ENCODE measurements at places on chromosomes 11 and 22.

DNA sequence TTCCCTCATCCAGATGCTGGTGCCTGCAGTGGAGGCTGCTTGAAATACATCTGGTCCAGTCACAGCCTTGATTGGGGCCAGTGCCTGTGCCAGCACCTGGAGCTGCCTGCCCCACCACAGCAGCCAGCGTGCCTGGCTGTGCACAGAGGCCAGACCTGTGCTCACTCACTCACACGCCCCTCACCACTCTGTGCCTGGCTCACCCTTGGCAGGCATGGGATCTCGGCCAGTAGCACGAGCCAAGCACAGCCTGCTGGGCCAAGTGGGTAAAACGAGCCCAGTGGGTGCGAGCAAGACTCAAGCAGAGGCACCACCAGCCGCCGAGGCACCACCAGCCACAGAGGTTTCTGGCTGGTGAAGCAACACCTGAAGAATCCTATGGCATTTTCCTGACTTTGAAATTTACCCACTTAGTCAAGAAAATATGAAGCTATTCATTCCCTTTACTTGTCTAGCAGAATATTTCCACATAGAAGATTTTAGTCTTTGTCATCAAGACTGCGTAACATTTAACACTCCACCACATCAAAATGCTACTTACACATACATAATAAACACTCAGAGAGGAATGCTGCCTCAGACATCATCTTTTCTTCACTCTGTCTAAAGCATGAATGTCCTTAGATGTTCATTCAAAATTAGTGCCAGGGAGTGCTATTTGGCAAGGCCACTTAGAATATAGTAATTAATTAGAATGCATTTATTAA lies 424.3 kb upstream of the FAT3 start:
- H3K4me3 ChIP-seq = no peak overlapping the region
- no peaks in the 10 kb centered on the region for H3K4me1 ChIP-seq
- no peak for DNase-seq
- H3K27me3 ChIP-seq = no peaks in the 10 kb centered on the region
- H3K36me3 ChIP-seq = no peaks in the 10 kb centered on the region
- no peak overlapping the region for H3K27ac ChIP-seq

DNA sequence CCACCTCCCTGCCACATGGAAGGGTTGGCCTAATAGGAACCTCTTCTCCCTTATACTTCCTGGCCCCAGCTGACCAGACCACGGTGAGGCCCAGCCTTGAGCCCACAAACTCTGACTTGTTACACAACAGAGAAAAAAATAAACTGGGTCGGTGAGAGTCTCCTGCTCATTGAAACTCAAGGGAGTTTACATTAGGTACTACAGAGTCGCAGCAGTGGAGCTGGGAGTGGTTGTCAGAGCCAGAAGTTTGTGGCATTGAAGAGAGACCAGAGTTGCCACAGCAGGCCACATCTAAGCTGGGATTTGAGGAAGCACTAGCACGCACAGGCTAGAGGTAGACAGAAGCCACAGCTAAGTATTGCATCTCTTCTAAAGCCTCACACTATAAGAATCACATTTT lies 296.2 kb downstream of the DDX10 start:
- DNase-seq = no peak
- H3K27ac ChIP-seq = no peak overlapping the region
- no peaks in the 10 kb centered on the region for H3K4me1 ChIP-seq
- H3K4me3 ChIP-seq = no peak overlapping the region
- no peaks in the 10 kb centered on the region for H3K36me3 ChIP-seq

- H3K4me3 ChIP-seq = no peak overlapping the region
- H3K27me3 ChIP-seq = no peaks in the 10 kb centered on the region
- DNase-seq = no peak
- peak overlapping the region; percentile 26 for H3K27ac ChIP-seq
- peaks cover 10% of the 10 kb centered on the region for H3K4me1 ChIP-seq
Observed at GRCh38 chr11:7638710-7639642, 34.3 kb downstream of the CYB5R2 start.

DNA sequence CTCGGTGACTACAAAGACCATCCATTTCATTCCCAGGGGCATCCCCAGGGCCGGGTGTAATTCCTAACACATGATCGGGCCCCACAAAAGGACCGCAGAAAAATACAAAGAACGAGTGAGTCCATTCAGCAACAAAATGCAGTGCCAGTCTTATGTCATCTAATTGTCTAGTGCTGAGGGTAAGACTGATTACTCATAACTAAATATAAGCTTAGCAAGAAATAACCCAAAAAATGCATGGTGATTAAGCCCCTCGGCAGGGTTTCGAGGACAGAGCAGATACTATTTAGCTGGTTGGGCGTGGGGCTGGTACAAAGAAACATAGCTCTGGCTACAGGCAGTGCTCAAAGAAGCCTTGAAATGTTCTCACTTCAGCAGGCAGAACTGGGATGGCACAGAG lies 1078.9 kb downstream of the OPCML start:
- no peak overlapping the region for H3K27ac ChIP-seq
- H3K36me3 ChIP-seq = no peaks in the 10 kb centered on the region
- H3K4me1 ChIP-seq = no peaks in the 10 kb centered on the region
- H3K27me3 ChIP-seq = no peaks in the 10 kb centered on the region
- no peak for DNase-seq

DNA sequence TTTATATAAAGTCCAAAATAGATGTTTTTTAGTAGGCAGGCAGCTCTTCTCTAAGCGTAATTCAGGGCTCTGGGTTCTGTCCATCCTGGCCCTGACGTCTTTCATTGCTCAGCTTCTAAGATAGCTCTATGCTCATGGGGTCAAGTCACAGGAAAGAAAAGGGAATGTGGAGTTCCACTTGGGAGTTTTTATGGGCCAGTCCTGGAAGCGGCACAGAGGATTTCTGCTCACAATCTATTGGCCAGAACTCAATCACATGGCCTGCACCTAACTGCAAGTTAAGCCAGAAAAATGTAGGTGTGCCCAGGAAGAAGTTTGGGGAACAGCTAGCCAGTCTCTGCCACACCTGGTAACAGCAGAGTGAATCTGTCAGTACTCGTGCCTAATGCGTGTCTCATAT lies 7.4 kb upstream of the ZBTB16 start:
- H3K27ac ChIP-seq = no peak overlapping the region
- H3K27me3 ChIP-seq = peaks cover 31% of the 10 kb centered on the region
- no peak overlapping the region for H3K4me3 ChIP-seq
- no peaks in the 10 kb centered on the region for H3K4me1 ChIP-seq
- DNase-seq = no peak

All from activated B cell treated with CpG ODN at 0.5 μM for 24 hours (primary cell).